ENCODE measurements at places on chromosomes 5 and 9.

DNA sequence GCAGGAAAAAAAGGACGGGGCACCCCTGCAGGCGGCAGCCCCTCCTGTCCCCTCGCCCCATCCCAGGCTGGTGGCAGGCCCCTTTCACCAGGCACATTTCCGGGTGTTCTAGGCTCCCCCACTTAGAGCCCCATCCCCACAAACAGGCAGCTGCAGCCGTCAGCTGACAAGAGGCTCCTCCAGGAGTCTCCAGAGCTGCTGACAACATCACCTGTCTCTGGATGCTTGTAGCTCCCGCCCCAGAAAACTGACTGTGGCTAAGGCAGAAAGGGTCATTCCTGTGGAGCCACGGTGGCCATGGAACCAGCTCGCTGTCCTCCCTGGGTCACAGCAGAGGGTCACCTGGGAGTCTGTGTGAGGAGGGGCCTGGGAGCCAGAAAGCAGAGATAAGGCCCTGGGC lies 50.9 kb downstream of the HMCN2 start:
- no peak for DNase-seq

DNA sequence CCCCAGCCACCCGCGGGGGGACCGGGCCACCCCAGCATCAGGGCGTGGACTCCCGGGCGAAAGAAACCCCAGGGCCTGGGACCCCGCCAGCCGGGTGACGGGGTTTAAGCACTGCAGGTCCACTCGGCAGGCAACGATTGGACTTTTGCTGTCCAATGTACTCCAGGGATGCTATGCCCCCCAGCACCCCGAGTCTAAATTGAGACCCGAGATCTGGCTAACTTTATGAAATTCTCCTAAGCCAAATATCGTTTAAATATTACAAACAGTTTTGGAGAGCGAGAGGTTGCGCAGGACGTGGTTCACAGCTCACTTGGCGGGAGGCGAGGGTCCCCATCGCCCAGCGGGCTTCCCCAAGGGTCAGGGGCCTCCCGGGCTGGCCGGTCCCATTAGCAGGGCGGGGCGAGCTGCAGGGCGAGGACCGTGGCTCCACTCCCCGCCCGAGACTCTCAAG lies 384 bp upstream of the MRPS2 start:
- DNase-seq: peak; percentile 11

DNA sequence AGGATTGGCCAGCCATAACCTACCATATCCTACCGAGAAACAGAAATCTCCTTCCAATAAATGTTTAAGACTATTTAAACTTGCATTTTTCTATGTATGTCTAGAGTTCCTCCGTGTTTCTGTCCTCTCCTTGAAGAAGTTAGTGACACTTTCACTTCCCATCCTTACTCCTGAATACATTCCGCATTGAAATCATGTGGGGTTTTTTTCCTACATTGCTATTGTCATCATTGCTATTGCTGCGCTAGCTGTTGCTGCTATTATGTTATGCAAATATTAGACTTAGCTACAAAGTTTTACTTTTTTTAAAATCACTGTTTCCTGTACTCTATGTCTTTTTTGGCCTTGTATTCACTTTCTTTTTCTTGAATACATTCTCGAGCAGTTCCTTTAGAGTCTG lies 83.3 kb upstream of the NEK6 start:
- peak; percentile 73 for DNase-seq

DNA sequence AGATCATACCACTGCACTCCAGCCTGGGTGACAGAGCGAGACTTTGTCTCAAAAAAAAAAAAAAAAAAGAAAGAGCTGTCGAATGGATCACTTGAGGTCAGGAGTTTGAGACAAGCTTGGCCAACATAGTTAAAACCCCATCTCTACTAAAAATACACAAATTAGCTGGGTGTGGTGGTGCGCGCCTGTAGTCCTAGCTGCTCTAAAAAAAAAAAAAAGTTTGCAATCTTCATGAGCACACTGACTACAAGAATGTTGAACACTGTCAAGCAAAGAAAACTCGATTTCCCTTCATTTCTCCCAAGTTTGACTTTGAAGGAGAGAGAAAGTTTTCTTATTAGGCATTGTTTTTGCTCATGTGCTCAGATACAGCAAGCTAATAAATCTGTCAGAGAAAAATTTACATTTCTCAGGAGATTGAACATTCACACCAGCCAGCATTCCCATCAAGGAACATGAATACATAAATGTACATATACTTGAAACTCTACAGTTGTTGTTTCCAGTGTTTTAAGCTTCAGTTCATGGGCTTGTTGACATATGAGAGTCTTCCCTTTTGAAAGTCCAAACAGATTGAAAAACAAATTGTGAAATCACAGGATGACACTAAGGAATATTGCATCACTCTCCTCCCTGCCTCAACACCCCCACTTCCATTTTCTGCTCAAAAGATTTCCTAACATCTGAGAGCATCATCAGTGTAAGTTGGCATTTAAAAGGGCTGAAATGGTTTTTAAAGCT lies 81.8 kb downstream of the ARRDC3 start:
- DNase-seq: peak; percentile 94

DNA sequence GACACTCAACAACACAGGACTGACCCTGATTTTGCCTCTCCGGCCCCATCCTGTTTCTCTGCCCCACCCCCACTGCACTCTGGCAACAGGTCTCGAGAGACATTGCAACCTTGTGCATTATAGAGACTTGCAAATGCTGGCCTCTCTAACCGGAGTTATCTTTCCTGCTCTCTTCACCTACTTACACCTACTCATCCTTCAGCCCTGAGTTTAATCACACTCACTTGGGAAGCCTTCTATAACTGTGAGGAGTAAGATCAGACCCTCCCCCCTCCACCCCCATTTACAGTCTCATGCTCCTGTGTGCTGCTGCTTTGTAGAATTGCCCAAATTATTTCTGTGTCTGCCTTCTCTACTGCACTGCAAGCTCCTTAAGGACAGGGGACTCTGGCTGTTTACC lies 42.8 kb downstream of the WWC1 start:
- DNase-seq: no peak

- no peak for DNase-seq
These were observed 68.9 kb upstream of the LPAR1 start for GRCh38 chr9:111107141-111107540.

DNA sequence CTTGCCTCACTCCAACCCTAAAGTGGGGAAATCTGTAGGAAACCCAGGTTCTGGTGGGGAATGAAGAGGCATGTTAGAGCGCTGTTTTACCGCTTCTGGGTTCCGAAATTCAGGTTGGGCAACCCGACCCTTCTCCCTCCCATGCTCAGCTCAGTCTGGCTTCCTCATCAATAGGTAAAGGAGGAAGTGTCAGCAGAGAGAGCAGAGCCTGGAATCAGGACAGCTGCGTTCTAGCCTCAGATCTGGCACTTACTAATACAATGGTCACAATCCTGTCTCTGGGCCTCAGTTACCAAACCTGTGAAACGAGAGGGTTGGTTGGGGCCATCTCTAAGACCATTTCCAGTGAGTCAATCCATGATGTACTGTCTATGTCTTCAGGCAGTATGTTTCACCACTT lies 16.2 kb upstream of the TNIP1 start:
- peak; percentile 66 for DNase-seq
